Activated naive CD4-positive, alpha-beta T cell treated with anti-CD3 and anti-CD28 coated beads, Interleukin-2, amount 50 U/mL, for 72 hours (primary cell): ENCODE measurements at places on chromosomes 12 and 14.

DNA sequence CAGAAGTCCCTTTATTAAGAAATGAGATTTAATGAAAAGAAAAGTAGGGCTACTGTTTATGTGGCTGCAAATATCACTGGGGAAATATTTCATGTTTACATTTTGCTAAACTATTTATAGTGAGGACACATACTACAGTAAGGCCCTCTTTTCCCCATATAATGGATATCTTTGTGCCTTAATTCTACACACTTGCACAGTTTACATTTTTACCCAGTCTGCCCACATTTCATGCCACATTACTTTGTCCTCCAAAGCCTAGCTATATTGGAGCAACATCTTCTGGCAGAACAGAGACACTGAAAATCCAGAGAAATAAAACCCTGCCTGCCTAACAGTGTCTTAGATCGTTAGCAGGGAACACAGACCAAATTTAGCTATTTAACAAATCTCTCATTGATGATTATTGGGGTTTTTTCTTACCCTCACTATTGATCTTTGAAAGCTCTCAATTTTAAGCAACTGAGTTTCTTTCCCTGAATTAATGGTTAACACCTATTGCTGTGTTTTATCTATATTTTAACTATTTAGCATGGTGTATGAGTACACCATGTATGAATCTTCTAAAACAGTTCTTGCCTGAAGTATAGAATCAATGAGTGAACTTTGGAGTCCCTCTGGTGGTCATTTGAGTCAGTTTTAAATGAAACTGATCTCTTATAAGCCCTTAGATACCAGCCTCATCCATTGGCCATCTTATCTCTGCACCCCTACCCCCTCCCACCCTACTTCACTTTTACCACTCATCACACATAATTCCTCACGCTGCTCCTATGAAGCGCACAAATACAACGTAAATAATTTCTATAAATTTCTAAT lies 170.2 kb downstream of the BCAT1 start:
- no peak for DNase-seq

GRCh38 chr14:84432676-84433075 lies 1097.3 kb upstream of the FLRT2 start:
- no peak for DNase-seq

DNA sequence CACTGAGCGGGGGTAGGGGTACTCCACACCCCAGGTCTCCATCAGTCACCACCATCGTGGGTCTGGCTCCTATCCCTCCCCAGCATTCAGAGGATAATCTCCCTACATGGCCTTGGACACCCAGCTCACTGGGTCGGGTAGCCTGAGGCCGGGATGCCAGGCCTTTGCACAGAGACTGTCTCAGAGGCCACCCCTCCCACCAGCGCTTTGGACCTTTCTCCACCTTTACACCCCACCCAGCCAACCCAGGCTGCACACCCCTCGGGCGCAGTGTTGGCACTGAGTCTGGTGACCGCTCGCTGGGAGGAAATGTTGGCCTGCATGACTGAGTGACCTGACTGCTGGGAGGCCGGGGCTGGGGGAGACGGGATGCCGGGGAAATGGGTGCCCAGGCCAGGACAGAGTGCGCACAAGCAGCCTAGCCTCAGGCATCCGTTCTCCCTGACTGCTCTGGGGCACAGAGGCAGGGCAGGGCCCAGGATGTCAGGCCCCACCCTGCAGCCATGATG lies 10.6 kb upstream of the LBHD2 start:
- DNase-seq, result no peak

- no peak for DNase-seq
Observed at GRCh38 chr12:96365604-96366380, 34.4 kb downstream of the CDK17 start.

DNA sequence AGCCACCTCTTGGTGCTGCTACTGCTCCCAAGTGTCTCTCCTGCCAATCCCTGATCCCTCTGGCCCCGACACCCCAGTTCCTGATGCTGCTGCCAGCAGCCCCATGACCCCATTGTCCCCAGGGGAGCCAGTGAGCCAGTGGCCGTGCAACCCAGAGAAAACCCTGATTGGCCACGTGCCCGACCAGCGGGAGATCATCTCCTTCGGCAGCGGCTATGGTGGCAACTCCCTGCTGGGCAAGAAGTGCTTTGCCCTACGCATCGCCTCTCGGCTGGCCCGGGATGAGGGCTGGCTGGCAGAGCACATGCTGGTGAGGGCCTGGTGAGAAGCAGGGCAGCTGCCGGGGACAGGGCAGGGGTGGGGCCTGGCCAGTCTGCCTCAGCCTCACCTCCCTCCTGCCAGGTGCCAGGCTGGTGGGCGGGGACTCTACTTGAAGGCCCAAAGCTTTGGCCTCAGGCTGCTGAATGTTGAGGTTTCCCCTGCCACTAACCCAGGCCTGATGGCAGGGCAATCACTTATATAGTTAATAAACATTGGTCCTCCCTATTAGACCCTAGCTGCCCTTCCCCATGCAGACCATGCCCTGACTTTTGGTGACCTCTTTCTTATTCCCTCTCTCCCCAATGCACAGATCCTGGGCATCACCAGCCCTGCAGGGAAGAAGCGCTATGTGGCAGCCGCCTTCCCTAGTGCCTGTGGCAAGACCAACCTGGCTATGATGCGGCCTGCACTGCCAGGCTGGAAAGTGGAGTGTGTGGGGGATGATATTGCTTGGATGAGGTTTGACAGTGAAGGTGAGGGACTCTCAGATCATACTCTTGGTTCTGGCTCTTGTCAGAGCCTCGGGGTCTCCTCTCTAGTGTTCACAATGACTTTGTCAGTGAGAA lies 5.1 kb downstream of the PCK2 start:
- no peak for DNase-seq

GRCh38 chr12:52909331-52909730 lies 4.5 kb upstream of the KRT8 start:
- no peak for DNase-seq
